ENCODE measurements at places on chromosomes 7 and 10.

DNA sequence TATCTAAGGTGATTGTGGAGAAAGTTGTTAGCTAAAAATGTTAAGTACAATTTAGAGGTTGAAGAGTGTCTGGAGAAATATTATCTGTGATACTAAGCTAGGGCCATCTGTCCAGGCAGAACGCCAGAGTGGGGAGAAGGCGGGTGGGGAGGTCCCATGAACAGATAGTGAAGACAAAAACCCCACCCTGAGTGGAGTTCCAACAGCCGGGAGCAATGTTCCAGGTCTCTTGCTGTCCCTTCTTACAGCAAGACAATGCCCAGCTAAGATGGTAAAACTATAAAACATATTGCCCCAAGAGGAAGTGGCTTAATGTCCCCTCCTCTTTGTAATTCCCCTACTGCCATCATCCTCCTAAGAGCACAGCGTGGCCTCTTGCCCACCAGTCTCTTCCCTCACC lies 10.4 kb upstream of the IL15RA start:
- DNase-seq, result no peak

DNA sequence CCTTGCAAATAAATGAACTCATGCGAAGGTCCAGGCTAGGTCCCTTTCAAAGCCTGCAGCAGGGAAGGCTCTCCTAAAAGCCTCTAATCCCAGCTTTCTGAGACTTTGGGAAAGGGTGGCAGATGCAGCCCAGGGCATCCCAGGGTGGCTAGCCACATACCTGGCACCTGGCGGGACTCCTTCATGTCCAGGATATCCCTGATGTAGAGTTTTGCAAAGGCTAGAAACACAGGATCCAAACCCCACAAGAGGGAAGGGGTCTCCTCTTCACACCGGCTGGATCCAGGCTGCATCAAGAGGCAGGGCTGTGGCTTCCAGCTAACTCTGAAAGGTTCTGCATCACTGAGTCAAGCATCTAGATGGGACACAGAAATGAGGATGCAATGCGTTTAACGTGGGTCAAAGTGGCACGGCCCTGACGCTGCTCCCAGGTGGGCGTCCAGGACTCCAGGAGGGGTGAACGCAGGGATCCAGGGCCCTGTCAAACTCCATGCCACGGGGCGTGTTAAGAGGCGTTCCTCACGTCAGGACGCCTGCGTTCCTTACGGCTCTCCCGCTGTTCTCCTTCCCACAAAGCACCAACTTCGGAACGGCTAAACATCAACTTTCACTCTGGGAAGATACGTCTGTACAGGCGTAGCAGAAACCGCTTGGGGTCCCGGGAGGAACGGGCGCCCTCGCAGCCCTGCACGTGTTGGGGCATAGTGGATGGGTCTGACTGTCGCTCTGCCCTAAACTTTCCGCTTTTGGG lies 507 bp downstream of the STN1 start:
- DNase-seq, result no peak

DNA sequence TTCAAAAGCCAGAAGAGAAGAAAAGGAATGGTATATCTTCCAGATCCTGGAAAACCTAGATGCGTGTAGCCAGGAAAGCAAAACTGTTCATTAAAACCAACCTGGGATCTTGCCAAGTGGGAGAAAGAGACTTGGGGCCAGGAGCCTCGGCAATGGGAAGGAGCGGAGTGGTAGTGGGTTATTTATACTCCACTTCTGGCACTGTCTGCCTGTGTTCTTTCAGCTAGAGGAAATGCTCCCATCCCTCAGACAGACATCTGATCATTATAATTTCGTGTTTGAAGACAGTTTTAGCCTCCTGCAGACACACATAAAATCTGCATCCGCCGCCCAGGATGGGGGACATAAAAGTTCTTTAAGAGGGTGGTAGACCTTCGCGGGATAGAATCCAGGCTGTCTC lies 421.6 kb downstream of the RPS24 start:
- DNase-seq, result no peak

GRCh38 chr7:151725844-151726651 lies 150.9 kb downstream of the PRKAG2 start:
- DNase-seq, result peak; percentile 81

Measured in NCI-H187 treated with DMSO at 0.1 percent for 48 hours (cell line).